ENCODE measurements at places on chromosomes 12 and 14.

DNA sequence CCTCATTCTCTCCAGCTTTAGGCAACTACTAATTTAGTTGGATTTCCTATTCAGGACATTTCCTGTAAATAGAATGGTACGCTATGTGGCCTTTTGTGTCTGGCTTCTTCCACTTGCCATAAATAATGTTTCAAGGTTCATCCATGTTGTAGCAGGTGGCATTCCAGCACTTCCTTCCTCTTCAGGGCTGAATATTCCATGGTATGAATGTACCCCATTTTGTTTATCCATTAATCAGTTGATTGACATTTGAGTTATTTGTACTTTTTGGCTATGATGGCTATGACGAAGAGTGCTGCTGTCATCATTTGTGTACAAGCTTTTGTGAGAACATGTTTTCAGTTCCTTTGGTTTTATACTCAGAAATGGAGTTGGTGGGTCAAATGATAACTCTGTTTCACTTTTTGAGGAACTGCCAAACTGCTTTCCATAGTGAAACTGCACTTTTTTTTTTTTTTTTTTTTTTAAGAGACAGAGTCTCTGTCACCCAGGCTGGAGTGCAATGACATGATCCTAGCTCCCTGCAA, 6.5 kb upstream of the CDK2AP1 start:
- H3K27me3 ChIP-seq = no peaks in the 10 kb centered on the region
- DNase-seq = no peak
- no peak overlapping the region for H3K4me3 ChIP-seq
- H3K36me3 ChIP-seq = no peaks in the 10 kb centered on the region
- H3K4me1 ChIP-seq = no peaks in the 10 kb centered on the region

DNA sequence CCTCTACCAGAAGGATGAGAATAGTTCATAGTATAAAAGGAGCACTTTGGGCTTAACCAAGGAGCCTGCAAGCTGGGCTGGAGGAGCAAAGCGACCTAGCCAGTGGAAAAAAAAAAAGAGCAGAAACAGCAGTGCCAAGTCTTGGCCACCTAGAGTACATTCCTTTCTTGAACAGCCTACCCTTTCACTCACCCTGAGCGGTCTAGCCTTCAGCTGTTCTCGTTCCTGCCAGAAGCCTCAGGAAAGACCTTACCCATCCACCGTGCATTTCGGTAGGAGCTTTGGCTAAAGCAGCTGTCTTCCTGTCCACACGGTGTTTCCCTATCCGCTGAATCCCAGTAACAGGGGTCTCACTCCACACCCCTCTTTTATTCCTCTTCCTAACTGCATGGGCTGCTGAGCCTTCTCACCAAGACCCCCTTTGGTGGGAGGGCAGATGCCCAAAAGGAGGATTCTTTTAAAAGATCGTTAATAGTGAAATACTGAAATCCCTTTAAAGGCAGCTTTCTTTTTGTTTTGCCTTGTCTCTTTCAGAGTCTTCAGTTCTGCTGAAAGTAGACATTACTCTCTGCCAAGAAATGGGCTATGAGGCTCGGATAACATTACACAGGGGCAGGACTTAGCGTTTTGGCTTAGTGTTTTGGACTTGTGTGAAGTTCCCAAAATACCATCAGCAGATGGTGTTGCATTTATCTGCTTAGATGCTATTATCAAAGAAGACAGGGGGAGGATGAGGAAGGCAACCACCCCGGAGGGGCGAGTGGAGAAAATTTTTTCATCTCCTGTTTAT, 88.5 kb upstream of the METAP2 start:
- H3K27me3 ChIP-seq = no peaks in the 10 kb centered on the region
- H3K27ac ChIP-seq = no peak overlapping the region
- no peak overlapping the region for H3K4me3 ChIP-seq
- no peaks in the 10 kb centered on the region for H3K36me3 ChIP-seq
- no peak for DNase-seq

GRCh38 chr12:23564451-23565152, 384.9 kb downstream of the SOX5 start:
- no peak for DNase-seq
- H3K27ac ChIP-seq = no peak overlapping the region
- no peaks in the 10 kb centered on the region for H3K4me1 ChIP-seq
- no peaks in the 10 kb centered on the region for H3K36me3 ChIP-seq
- H3K27me3 ChIP-seq = no peaks in the 10 kb centered on the region

- no peak overlapping the region for H3K4me3 ChIP-seq
- no peaks in the 10 kb centered on the region for H3K27me3 ChIP-seq
- no peak overlapping the region for H3K27ac ChIP-seq
- H3K4me1 ChIP-seq = no peaks in the 10 kb centered on the region
These were observed 225.2 kb upstream of the RTL1 start for GRCh38 chr14:101128478-101129321.

DNA sequence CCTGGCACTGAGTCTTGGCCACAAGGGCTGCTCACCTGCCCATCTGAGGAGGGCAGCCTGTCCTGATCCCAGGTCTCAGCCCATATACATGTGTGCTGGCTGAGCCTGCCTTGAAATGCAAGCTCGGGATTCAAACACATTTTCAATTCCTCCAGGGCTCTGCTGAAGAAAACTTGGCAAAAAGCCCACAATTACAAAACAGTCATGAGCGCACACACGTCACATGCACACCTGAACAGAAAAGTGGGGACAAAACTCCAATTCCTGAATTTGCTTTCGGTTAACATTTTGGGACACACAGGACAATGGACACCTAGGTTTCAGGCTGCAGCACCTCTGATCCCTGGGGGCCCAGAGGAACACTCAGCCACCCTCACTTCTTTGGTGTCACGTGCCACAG, 113.9 kb downstream of the RBM19 start:
- peaks cover 11% of the 10 kb centered on the region for H3K36me3 ChIP-seq
- H3K4me1 ChIP-seq = no peaks in the 10 kb centered on the region
- H3K27me3 ChIP-seq = no peaks in the 10 kb centered on the region
- no peak for DNase-seq

DNA sequence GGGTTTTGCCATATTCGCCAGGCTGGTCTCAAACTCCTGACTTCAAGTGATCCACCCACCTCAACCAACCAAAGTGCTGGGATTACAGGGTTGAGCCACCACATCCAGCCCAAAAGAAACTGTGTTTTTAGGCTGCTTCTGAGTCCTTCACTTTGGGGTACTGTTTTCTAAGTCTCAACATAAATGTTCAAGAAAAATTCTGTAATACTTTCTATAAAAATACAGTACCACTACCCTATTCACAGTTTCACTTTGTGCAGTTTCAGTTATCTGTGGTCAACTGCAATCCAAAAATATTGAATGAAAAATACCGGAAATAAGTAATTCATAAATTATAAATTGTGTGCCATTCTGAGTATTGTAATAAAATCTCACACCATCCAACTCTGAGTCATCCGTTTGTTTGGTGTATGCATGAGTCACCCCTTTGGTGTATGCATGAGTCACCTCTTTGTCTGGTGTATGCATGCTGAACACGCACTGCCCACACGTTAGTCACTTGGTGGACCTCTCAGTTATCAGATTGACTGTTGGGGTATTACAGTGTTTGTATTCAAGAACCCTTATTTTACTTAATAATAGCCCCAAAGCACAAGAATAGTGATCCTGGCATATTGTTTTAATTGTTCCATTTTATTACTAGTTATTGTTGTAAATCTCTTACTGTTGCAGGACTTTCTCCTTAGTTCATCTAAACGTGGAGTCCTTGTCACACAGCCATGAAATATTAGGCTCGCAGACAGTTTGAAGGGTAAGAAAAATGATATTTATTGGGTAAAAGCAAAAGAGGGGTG, 190.2 kb downstream of the FSCB start:
- H3K36me3 ChIP-seq = no peaks in the 10 kb centered on the region

GRCh38 chr14:55707365-55707804, 127.4 kb downstream of the KTN1 start:
- H3K4me3 ChIP-seq = no peak overlapping the region
- H3K4me1 ChIP-seq = no peaks in the 10 kb centered on the region
- H3K27ac ChIP-seq = no peak overlapping the region
- no peaks in the 10 kb centered on the region for H3K36me3 ChIP-seq

GRCh38 chr14:79036441-79036840, 866.3 kb downstream of the NRXN3 start:
- H3K27me3 ChIP-seq = no peaks in the 10 kb centered on the region
- DNase-seq = no peak
- no peaks in the 10 kb centered on the region for H3K4me1 ChIP-seq
- H3K27ac ChIP-seq = no peak overlapping the region
- H3K36me3 ChIP-seq = no peaks in the 10 kb centered on the region

- H3K4me1 ChIP-seq = no peaks in the 10 kb centered on the region
- no peak for DNase-seq
- no peaks in the 10 kb centered on the region for H3K36me3 ChIP-seq
- no peak overlapping the region for H3K4me3 ChIP-seq
These were observed 10.3 kb upstream of the SERPINA3 start for GRCh38 chr14:94601884-94602391.

DNA sequence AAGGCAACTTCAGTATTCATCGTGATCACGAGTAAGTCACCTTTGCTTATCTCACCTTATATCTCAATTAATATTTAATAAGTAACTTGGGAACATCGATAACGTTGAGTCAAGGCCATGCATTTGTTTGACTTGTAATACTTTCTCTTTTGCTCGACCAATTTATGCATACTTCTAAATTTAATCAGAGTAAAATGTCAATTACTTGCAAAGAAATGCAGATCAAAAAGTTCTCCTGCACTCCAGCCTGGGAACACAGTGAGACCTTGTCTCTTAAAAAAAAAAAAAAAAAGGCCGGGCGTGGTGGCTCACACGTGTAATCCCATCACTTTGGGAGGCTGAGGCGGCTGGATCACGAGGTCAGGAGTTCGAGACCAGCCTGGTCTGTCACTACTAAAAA, 11.8 kb upstream of the HIP1R start:
- H3K4me1 ChIP-seq = no peaks in the 10 kb centered on the region
- DNase-seq = no peak
- no peaks in the 10 kb centered on the region for H3K27me3 ChIP-seq
- H3K36me3 ChIP-seq = no peaks in the 10 kb centered on the region
- no peak overlapping the region for H3K4me3 ChIP-seq

- no peak overlapping the region for H3K4me3 ChIP-seq
- H3K4me1 ChIP-seq = no peaks in the 10 kb centered on the region
- H3K27me3 ChIP-seq = no peaks in the 10 kb centered on the region
- DNase-seq = no peak
- H3K27ac ChIP-seq = no peak overlapping the region
- no peaks in the 10 kb centered on the region for H3K36me3 ChIP-seq
These were observed 11.5 kb downstream of the AK7 start for GRCh38 chr14:96403409-96403808.

GRCh38 chr12:63467951-63468350, 200.3 kb downstream of the DPY19L2 start:
- DNase-seq = no peak
- H3K4me1 ChIP-seq = no peaks in the 10 kb centered on the region
- H3K27ac ChIP-seq = no peak overlapping the region

GRCh38 chr12:124484067-124484466, 83.3 kb downstream of the NCOR2 start:
- no peak overlapping the region for H3K27ac ChIP-seq
- no peaks in the 10 kb centered on the region for H3K4me1 ChIP-seq
- no peaks in the 10 kb centered on the region for H3K27me3 ChIP-seq
- H3K4me3 ChIP-seq = no peak overlapping the region

DNA sequence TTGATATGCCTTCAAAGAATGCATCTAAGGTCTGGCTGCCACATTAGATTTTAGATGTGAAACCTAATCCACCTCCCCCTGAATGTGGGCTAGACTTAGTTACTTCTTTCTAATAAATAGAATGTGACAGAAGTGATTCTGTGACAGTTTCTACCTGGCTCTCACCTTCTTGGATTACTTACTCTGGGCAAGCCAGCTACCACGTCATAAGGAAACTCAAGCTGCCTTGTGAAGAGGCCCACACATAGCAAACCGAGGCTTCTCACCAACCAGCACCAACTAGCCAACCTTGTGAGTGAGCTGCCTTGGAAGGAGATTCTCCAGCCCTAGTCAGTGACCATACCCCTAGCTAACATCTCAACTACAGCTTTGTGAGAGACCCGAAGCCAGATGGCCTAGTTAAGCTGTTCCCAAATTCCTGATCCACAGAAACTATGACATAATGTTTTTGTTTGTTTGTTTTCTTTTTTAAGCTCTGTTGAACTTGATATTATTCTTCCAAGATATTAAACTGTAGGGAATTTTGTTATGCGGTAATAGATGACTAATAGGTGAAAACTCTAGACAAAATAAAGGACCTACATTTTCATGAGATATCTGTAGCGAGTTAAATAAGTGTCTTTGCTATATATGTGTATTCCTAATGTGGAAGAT, 6.2 kb downstream of the GPR19 start:
- no peak overlapping the region for H3K27ac ChIP-seq
- H3K4me1 ChIP-seq = peaks cover 3% of the 10 kb centered on the region
- DNase-seq = no peak

- H3K4me1 ChIP-seq = no peaks in the 10 kb centered on the region
- no peak overlapping the region for H3K27ac ChIP-seq
- peaks cover 3% of the 10 kb centered on the region for H3K27me3 ChIP-seq
- no peak overlapping the region for H3K4me3 ChIP-seq
- H3K36me3 ChIP-seq = no peaks in the 10 kb centered on the region
These were observed 70.7 kb downstream of the TTC8 start for GRCh38 chr14:88895116-88895515.

GRCh38 chr12:131736446-131737149, 25.7 kb downstream of the SFSWAP start:
- H3K4me1 ChIP-seq = no peaks in the 10 kb centered on the region
- H3K27me3 ChIP-seq = no peaks in the 10 kb centered on the region
- DNase-seq = no peak
- H3K4me3 ChIP-seq = no peak overlapping the region
- H3K36me3 ChIP-seq = peaks cover 56% of the 10 kb centered on the region
- H3K27ac ChIP-seq = no peak overlapping the region

GRCh38 chr12:56517854-56518253, 3.8 kb upstream of the RBMS2 start:
- no peak overlapping the region for H3K27ac ChIP-seq
- DNase-seq = no peak
- H3K4me1 ChIP-seq = peaks cover 19% of the 10 kb centered on the region

- no peak for DNase-seq
- peaks cover 5% of the 10 kb centered on the region for H3K27me3 ChIP-seq
- H3K27ac ChIP-seq = no peak overlapping the region
These were observed 60.2 kb downstream of the RFX4 start for GRCh38 chr12:106643000-106643399.

DNA sequence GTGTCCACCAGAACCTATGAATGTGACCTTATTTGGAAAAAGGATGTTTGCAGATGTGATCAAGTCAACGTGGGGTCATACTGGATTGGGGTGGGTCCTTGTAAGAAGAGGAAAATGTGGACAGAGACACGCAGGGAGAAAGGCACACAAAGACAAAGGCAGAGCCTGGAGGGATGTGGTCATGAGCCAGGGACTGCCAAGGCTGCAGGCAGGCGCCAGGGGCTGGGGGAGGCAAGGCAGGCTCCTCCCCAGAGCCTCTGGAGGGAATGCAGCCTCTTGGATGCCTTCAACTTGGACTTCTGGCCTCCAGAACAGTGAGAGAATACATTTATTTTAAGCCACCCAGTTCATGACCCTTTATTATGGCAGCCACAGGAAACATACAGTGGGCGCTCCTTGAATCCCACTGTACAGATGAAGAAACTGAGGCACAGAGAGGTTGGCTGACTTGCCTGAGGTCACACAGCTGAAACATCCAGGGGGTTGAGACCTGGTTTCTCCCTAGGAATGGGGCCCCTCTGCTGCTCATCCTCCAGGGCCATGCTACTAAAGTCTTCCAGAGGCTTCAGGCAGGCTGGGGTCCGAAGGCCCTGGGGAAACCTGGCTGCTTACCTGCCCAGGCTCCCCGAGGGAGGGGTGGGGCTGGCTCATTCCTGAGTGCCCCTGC, 99.7 kb downstream of the RFLNA start:
- DNase-seq = no peak
- H3K27ac ChIP-seq = no peak overlapping the region
- peaks cover 33% of the 10 kb centered on the region for H3K4me1 ChIP-seq
- H3K4me3 ChIP-seq = no peak overlapping the region
- H3K36me3 ChIP-seq = peaks cover 29% of the 10 kb centered on the region

- H3K4me1 ChIP-seq = peaks cover 47% of the 10 kb centered on the region
- H3K4me3 ChIP-seq = peak overlapping the region; percentile 7
- peak overlapping the region; percentile 93 for H3K27ac ChIP-seq
- H3K27me3 ChIP-seq = peaks cover 3% of the 10 kb centered on the region
- peak; percentile 93 for DNase-seq
These were observed 16.9 kb downstream of the ASB2 start for GRCh38 chr14:93959239-93960107.
